Activated T-cell treated with anti-CD3 and anti-CD28 coated beads for 48 hours (primary cell): ENCODE measurements at places on chromosomes 2 and 18.

DNA sequence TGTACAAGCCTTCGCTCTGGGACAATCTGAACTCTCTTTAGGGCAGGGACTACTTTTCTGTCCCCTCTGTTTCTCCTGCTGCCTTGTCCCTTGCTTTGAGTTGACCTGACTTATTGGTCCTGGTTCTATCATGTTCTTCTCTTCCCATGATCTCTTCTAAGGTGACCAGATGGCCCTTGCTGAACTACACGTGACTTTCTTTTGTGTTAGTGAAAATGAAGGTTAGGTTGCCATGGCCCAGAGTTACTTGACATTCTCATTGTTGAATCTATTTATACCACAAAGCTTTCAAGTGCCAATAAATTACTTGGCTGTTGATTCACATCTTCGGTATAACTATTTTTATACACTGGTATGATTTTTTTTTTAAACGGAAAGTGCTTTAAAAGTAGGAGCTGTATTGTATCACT is 24.4 kb downstream of the MRPL33 start:
- DNase-seq = no peak

DNA sequence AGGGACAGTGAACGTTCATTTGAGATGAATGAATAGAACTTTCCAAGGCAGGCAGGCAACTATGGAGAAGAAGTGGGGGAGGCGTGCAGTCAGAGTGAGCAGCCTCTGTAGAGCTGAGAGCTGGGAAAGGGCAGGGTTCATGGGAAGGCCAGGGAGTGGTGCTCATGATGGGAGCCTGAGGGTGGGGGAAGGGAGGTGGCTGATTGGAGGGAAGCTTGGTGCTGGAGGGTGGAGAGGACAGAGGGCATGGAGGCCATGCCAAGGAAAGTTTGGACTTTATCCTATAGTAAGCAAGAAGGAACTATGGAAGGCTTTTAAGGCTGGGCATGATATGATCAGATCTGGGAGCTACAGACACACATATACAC is 47.6 kb upstream of the LGALSL start:
- DNase-seq = no peak

- no peak for DNase-seq
Measured at GRCh38 chr2:224173210-224173609, 134.1 kb upstream of the SERPINE2 start.

GRCh38 chr2:101360232-101360631 is 27.1 kb downstream of the CREG2 start:
- DNase-seq = no peak

DNA sequence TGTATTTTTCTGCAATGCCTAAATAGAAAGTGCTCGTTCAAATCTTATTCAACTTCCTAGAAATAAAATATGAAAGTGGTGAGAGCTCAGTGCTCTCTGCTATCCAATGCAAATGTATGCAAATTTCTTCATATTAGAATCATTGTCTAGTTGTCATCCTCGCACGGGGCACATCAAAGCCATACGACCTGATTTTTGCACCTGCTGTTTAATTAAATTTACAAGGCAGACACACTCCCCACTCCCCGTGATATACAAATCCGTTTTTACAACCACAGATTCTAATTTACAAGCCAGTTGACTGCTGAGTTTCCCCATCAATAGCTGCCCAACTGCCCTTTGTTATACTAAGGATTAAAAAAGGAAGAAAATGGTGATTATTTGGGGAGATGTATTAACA is 284.6 kb downstream of the RNF144A start:
- DNase-seq = no peak

DNA sequence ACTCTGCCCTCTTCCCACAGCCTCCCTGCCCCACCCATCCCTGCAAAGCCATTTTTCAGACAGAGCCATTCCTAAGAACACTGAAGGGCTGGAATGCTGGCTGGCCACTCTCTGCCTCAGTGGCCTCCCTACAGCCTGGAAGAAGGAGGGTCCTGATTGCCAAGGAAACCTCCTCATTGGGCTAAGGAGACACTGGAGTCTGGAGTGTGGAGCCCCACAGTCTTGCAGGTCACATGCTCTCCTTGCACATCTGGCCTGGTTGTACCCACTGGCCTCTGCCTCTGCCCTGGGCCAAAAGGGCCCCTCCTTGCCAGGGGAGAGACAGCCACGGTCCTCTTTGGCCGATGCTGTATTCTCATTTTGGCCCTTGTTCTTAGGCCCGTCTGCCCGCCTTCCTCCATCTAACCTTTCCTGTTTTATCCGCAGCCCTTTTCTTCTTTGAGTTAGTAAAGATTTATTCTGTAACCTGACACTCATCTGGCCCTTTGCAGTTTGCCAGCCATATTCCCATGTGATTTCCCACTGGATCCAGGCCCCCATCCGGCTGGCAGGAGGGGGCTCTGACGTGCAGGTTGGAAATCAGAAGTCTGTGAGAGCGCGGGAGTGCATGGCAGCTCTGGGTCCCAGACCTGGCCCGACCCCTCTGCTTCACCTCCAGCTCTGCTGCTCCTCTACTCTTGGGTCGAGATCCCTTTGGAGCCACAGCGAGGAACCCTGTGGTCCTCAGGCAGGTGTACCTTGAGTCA is 11.0 kb upstream of the CATIP start:
- no peak for DNase-seq

- no peak for DNase-seq
Measured at GRCh38 chr2:171754254-171754939, 67.1 kb downstream of the DYNC1I2 start.
